Naive thymus-derived CD8-positive, alpha-beta T cell (primary cell): ENCODE measurements at places on chromosomes 4 and X. TPM values are rescaled to one million over a fixed set of nuclear protein-coding genes. Genes with fewer than 3 reads are reported as not detected.

The ANXA10 gene
- polyA plus RNA-seq: not detected

The GABRQ gene
- not detected for polyA plus RNA-seq

The PABPC1L2B gene
- polyA plus RNA-seq: not detected

The ELF4 gene
- 9.2 TPM for polyA plus RNA-seq

The BEND2 gene
- polyA plus RNA-seq: not detected

The C4orf50 gene
- not detected for polyA plus RNA-seq

The PABPC1L2A gene
- polyA plus RNA-seq: not detected

The MGAT4D gene
- polyA plus RNA-seq: not detected

The GRSF1 gene
- 71.8 TPM for polyA plus RNA-seq

The DCAF8L2 gene
- not detected for polyA plus RNA-seq

The EMCN gene
- polyA plus RNA-seq: not detected

The TNIP3 gene
- polyA plus RNA-seq: 1.1 TPM

The CPZ gene
- polyA plus RNA-seq: not detected

The NLGN3 gene
- 0.06 TPM for polyA plus RNA-seq

The GALNT7 gene
- polyA plus RNA-seq: 8.6 TPM

The SYTL5 gene
- polyA plus RNA-seq: not detected

The MAOB gene
- not detected for polyA plus RNA-seq

The RLIM gene
- polyA plus RNA-seq: 6.3 TPM

The PCDH10 gene
- not detected for polyA plus RNA-seq

The ADH7 gene
- not detected for polyA plus RNA-seq

The LEF1 gene
- 400 TPM for polyA plus RNA-seq

The SORBS2 gene
- not detected for polyA plus RNA-seq

The COX7B2 gene
- polyA plus RNA-seq: not detected

The NLRP2B gene
- not detected for polyA plus RNA-seq

The FGFRL1 gene
- 0.65 TPM for polyA plus RNA-seq

The PCDH7 gene
- not detected for polyA plus RNA-seq

The PNMA6A gene
- polyA plus RNA-seq: not detected

The EDA gene
- polyA plus RNA-seq: 0.80 TPM

The RHOXF2 gene
- not detected for polyA plus RNA-seq

The TMEM33 gene
- 16.6 TPM for polyA plus RNA-seq

The WDR19 gene
- 9.1 TPM for polyA plus RNA-seq

The SPON2 gene
- polyA plus RNA-seq: 9.5 TPM

The CPLX1 gene
- polyA plus RNA-seq: not detected

The VCX gene
- polyA plus RNA-seq: not detected

The PNPLA4 gene
- 20.8 TPM for polyA plus RNA-seq
